ENCODE measurements at places on chromosomes 5 and 9. TPM values are rescaled to one million over a fixed set of nuclear protein-coding genes. Genes with fewer than 3 reads are reported as not detected.

DNA sequence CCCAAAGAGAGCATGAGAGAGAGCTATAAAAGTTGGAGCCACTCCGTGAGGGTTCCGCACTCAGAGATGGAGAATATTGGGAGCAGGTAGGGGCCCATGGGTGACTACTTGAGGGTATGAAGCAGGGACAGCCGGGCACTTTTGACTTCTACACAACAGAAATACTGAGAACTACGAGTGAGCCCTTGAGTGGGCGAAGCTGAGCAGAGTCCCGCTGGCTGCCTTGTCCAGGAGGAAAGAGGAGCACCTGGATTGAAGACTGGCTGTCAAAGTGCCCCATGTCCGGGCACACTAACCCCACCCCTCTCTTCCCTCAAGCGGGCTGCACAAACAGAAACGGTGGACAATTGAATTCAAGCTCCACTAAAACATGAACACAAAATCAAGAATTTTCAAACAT is 33.6 kb downstream of the FYB1 start:
- DNase-seq = no peak

- peak; percentile 13 for DNase-seq
Measured at GRCh38 chr5:139788294-139788910, 7.2 kb upstream of the PSD2 start.

- no peak for DNase-seq
Measured at GRCh38 chr5:166788050-166788449, 1503.4 kb upstream of the WWC1 start.

DNA sequence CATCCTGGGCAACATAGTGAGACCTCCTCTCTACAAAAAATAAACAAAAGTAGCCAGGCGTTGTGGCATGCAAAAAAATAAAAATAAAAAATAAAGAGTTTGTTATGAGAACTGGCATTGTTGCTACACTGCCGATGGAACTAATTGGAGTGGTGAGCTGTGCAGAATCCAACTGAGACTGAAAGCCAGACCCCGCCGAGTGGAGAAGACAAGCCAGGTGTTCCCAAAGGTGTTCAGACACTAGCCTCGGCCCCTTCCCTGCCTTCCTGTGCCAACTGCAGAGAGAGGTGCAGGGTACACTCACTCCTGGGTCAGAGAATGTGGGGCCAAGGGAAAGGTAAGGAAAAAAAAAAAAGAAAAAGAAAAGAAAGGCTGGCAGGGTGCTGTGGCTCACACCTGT is 37.7 kb upstream of the WDR38 start:
- no peak for DNase-seq

The PCDHA3 gene
- 0.09 TPM for total RNA-seq

The HMMR gene
- total RNA-seq = 1.7 TPM

The DRD1 gene
- total RNA-seq = 0.28 TPM

The EQTN gene
- total RNA-seq = 3.0 TPM
